ENCODE measurements at places on chromosomes 16 and 17. TPM values are rescaled to one million over a fixed set of nuclear protein-coding genes. Genes with fewer than 3 reads are reported as not detected.

TNK1 gene
- total RNA-seq = 22.1 TPM

THRA gene
- 41.6 TPM for total RNA-seq

DNA sequence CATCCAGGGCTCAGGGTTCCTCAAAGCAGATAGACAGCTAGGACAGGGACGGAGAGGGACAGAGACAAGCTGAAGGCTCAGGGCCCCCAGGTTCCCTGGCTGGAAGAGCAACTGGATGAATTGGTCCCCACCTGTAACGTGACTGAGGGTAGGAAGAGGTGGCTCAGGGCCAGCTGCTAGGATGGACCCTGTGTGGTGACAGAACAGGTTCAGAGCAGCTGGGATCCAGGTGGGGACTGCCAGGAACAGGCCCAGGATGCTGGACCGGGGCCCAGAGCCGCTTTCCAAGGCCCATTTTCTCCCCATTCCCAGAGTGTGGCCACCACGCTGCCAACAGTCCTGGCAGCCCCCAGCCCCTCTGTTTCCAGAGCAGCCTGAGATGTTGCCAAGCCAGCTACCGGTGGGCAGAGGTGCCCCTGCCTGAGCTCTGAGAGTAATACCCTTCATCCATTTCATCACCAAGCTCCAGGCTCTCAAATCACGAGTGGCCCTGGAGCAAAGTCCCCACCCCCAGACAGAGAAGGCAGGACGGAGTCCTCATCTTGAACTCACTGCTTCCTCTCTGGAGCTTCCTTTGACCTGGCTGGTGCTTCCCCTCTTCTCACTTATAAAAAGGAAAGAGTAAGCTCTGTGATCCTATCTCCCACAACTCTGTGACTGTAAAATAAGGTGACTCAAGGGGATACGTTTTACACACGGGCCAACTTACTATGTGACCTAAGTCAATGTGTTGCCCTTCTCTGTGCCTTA lies 79.6 kb downstream of the TMEM132E start:
- no peak for DNase-seq

DNA sequence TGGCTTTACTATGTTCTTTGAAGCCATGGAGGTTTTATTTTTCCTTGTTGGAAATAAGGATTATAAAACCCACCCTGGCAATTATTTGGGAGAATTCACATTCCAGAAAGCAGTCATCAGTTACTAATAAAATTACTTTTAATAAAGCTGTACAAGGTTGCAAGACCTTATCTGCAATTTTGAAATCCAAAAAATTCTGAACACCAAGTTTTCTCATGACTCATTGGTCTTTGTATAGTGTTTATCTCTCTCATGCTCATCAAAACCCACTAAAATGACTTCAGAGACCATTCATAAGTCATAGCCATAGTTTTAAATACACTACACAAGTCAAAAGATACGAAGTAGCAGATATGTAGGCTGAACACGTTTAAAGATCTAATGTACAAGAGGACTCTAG lies 6.0 kb upstream of the KRT38 start:
- no peak for DNase-seq

DNA sequence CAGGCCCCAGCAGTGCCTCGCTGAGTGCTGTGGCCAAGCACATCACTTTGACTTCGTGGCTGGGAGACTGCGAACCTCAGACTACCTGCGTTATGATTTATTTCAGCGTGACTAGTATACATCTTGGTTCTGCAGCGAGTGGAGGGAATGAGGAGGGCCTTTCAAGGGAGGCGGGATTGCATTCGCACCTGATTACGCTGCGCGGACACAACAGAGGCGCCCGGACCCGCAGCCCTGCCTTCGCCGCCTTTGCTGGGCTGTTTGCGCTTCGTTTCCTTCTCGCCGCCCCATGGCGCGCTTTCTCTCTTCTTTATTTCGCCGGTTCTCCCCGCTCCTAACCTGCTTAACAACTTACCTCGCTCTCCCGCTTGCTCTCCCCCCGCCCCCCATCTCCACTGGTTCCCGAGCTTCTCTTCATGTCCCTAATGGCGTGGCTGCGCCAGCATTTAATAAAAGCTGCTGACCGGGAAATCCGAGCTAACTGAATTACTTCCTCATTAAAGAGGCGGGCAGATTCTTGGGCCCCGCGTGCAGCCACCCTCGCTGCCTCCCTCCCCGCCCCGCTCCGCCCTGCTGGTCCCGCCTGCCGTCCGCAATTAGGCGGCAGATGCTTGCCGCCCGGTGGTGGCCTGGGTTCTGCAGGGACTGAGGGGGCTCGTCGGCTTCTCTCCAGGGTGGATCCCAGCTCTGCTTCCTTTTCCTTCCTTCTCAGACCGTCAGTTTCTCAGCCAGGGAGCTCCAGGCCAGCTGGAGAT lies 257.6 kb upstream of the SDK2 start:
- no peak for DNase-seq

DNA sequence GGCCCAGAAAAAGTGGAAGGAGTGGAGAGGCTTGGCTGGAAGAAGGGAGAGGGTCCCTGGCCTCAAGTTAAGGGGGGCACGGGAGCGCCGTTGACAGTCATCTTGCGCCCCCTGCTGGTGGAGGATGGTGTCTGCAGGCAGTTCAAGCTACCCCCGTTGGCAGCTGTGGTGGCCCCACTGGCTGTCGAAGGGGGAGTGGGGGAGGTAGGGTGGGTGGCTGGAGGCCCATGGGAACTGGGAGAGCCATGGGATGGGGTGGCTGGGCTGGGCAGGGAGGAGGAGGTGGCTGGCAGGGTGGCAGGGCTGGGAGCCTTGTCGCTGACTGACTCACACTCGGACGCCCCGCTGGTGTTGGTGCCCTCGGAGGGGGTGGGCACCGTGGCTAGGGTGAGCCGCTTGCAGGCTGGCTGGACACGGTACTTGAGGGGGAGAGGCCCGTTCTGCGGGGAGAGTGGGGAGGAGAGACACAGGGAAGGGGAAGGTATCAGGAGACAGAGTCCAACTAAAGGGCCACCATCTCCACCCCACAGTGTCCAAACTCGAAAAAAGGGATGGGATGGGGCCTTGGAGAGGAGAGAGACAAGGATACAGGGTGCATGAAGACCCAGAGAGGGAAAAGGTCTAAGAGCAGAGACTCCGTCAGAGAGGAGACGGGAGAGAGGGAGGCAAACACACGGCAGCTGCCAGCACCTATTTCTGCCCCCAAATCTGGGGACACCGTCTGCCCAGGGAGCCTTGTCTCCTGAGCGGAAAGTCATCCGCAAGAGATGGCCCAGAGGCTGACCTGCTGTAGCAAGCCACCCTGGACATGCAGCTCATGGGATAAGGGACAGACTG lies 5.2 kb downstream of the CISD3 start:
- DNase-seq = no peak

DNA sequence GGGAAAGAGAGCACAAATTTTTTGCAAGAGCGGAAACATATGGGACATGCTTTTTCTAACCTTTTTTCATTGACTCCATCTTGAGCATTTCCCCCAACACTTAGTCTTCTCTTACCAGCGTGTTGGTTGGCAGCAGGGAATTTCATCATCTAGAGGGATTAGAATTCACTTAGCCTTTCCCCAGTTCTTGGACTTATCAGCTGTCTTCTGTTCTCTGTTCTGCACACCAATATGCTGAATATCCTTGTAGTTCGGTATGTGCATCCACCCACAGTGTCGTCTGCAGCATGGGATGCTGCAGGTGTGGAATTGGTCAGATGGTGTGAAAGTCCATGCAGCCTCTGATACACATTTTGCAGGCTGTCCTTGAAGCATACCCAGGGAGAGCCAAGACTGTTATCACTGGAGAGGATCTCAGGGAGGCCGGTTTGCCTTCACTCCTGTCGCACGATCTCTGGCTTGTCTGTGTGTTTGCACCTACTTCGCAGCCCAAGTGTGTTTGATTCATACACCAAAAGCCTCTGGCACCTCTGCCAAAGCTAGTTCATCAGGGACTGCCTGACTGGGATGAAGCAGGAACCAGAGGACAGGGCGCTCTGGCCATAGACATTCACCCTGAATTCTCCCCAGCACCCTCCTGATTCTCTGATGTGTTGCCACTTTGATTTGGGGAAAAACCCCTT lies 93.3 kb downstream of the SOCS1 start:
- no peak for DNase-seq

- no peak for DNase-seq
Observed at GRCh38 chr16:2415085-2415484, 14.2 kb upstream of the CCNF start.

ACSM3 gene
- total RNA-seq = 60.2 TPM

CXCL16 gene
- 18.6 TPM for total RNA-seq

C16orf74 gene
- 7.2 TPM for total RNA-seq

GRCh38 chr17:9221147-9221921 lies 200.0 kb downstream of the NTN1 start:
- DNase-seq = no peak

DNA sequence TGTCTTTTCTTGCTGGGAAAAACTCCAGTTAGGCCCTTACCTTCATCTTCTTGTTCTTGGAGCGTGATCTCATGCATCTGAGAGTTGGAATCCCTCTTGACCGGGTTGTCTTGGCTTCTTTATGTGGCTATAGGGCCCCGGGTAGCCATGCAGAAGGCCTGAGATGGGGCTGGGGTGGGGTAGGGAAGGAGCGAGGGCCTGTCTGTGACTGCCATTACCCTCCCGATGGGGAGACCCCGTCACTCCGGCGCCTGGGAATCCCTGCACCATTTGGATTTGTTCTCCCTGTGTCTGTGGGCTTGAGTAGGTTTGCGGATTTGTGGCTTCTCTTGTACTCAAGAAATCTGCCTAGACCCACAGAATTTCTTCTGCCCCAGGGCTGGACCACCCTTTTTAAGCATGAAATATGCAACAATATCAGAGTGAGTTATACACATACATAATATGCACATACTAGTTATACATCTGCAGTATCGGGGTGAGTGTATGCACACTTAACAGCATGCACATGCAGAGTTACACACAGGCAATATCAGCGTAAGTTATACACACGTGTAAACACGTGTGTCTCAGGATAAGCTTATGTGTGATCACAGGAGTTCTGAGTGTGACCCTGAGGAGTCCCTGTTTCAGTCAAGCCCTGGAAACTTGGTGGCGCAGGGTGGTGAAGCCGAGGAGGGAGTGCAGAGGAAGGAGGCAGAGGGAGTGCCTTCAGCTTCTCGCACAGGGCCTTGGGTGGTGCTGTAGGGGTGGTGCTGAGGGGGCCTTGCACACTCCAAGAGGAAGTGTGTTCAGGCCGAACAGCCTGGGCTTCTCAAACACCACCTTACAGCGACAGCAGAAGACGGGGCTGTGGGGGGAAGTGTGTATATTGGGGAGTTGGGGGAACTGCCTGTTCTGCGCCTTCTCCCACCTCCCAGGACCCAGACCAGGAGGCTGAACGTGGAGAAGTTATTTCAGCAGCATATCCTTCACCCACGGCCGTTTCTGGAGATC lies 18.5 kb downstream of the CCDC42 start:
- DNase-seq = no peak

- no peak for DNase-seq
Observed at GRCh38 chr17:48754500-48755261, 26.1 kb upstream of the HOXB13 start.

DNA sequence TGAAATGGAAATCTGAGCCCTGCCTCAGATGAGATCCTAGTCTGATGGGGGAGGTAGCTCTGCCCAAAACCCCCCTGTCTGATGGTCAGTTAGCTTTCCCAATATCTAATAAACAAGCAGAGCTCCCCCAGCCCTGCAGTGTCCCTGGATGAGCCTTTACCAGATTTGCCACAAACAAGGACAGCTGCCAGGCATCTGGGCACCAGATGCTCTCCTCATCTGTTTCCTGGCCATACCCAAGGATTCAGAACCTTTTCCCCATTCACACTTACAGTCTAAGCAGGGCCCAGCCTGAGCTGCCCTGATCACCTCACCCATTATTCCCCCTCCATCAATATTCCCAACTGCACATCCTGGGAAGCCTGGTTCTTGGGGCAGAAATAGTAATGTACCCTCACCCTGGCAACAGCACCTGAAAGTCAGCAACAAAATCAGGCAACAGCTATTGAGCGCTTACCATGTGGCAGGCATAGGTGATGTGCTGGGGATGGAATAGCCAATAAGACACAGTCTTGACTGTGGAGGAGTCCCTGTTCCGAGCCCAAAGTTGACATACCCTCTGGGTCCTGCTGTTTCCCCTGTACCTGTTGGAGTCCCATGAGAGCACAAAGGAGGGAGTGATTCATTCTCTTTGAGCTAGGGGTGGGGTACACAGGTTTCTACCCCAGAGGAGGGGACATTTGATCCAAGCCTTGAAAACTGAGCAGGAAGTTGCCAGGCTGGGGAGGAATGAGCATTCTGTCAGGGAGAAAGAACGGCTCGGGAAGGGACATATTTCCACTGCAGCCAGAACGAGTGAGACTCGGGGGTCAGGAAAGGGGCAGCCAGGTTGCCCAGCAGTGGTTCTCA lies 147.4 kb downstream of the TMEM132E start:
- DNase-seq = no peak

CHST5 gene
- total RNA-seq = 0.15 TPM

DNA sequence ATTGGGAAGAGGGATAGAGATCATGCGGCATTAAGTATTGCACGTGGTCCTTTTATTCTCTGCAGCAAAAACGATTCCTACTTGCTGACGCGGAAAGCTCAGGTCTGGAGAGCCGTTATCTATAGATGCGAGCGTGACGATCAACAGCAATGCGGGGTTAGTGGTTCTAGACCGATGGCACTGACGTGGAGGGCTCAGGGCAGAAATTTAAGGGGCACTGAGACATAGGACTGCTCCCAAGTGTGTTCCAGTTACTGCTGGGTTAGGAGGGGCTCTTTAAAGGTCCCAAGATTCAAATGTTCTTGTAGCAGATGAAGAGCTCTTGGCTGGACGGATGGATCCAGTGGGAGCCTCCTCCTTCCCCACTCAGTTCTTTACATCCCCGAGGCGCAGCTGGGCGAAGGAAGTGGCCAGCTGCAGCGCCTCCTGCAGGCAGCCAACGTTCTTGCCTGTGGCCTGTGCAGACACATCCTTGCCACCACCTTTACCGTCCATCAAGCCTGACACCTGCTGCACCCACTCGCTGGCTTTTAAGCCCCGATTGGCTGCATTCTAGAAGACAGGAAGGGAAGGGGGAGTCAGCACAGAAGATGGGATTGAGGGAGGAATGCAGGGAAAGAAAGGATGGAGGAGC lies 732 bp upstream of the EXOSC6 start:
- DNase-seq = no peak

OR1A1 gene
- not detected for total RNA-seq
